ENCODE measurements at places on chromosomes 16 and 17. TPM values are rescaled to one million over a fixed set of nuclear protein-coding genes. Genes with fewer than 3 reads are reported as not detected.

DNA sequence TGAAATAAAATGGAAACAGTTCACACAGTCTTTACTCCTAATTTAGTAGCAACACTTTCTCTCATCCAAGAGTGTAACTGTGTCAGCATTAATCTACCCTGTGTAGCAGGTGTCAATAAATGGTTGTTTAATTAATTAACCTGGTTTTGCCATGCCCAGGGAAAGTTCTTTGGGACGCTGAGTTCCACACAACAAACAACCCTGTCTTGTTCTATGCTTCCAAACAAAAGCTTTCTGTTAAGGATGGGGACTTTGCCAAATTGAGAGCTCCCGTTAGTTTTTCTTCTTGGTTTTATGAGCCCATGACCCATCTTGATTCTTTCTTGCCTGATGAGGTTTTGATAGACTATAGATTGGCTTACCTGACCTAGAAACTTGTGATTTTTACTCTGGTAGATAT is 530.1 kb downstream of the KCNJ2 start:
- H3K36me3 ChIP-seq = no peaks in the 10 kb centered on the region
- no peaks in the 10 kb centered on the region for H3K27me3 ChIP-seq
- DNase-seq = no peak
- H3K27ac ChIP-seq = no peak overlapping the region

DNA sequence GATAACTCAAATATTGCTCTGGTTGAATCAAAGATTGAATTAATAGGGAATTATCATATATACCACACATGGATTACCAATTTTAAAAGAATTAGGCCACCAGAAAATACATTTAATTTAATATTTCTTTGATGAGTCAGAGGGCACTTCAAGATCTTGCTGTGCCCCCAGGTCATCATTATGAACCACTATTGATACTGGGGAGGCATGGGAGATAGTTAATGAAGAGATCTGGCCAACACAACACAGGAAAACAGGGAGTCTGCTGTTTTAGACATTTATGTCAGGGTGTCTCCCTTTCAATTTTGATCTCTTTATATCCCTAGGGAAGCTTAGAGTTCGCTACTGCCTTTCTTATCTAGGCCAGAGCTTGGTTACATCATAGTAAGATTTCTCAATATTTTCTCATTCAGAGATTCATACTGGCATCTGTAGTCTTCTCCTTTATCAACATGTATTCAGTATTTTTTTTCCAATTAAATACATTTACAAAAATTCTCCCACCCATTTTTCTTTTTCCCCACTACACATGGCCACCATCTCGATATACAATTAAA is 158.3 kb upstream of the ZFHX3 start:
- no peak for DNase-seq
- H3K27ac ChIP-seq = no peak overlapping the region
- no peaks in the 10 kb centered on the region for H3K27me3 ChIP-seq
- no peaks in the 10 kb centered on the region for H3K4me1 ChIP-seq
- no peaks in the 10 kb centered on the region for H3K36me3 ChIP-seq

DNA sequence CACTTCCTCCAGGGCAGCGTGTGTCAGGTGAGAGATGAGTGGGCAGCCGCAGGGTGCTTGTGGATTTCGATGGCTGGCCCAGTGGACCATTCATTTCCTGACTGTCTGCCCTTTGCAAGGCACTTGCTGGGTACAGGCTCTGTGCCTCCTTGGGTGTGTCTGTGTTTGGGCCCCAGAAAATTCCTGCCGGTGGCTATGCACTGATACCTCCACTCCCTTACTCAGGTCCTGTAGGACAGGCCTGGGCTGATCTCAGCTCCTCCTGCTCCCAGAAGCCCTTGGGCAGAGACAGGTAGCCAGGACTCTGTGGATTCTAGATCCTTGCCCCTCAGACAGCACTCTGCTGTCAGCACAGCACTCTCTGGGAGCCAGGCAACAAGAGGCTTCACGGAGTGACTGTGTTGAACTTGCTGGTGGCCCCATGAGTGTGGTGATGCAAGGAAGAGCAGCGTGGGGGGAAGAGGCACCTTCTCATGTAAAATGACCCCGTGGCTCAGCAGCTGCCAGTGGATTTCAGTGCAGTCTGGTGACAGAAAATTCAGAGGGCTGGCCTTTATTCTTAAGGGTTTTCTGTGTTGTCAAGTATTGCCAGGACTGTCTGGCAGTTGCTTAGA is 29.0 kb downstream of the PGS1 start:
- no peak for DNase-seq
- H3K4me1 ChIP-seq = peaks cover 56% of the 10 kb centered on the region
- no peak overlapping the region for H3K4me3 ChIP-seq

GRCh38 chr17:73718912-73719311 is 74.7 kb upstream of the SDK2 start:
- H3K4me1 ChIP-seq = peaks cover 16% of the 10 kb centered on the region
- H3K27me3 ChIP-seq = peaks cover 2% of the 10 kb centered on the region
- no peak overlapping the region for H3K27ac ChIP-seq
- no peaks in the 10 kb centered on the region for H3K36me3 ChIP-seq
- DNase-seq = no peak
- H3K4me3 ChIP-seq = no peak overlapping the region

GRCh38 chr17:45052052-45052772 is 780 bp upstream of the DCAKD start:
- H3K4me3 ChIP-seq = peak overlapping the region; percentile 83
- H3K27ac ChIP-seq = peak overlapping the region; percentile 87
- peak; percentile 55 for DNase-seq
- H3K36me3 ChIP-seq = peaks cover 10% of the 10 kb centered on the region
- H3K27me3 ChIP-seq = peaks cover 2% of the 10 kb centered on the region

DNA sequence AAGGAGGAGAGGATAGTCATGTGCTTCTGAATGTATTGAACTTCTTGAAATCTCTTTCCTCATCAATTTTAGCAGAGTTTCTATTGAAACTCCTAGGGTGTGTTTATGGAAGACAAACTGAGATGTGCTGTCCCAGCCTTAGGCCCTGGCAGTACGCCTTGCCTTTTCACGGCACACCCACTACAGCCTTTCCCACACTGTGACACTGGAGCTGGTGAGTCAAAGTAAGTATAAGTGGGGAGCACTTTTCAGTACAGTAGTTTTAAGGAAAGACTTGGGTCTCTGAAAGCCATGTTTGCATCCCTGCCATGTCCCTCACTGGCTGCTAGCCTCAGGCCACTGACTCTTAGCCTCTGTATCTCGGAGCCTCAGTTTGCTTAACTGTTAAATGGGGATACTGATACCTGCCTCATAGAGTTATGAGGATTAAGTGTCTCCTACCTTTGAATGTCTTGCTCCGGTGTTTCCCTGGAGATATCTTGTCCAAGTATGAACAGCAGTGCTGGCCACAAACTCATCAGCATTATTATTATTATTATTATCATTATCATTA is 144.7 kb upstream of the CRHR1 start:
- peaks cover 5% of the 10 kb centered on the region for H3K4me1 ChIP-seq
- peaks cover 15% of the 10 kb centered on the region for H3K36me3 ChIP-seq
- DNase-seq = no peak
- H3K27me3 ChIP-seq = no peaks in the 10 kb centered on the region
- H3K27ac ChIP-seq = no peak overlapping the region

Gene SEZ6
- not detected for total RNA-seq

Gene UBE2I
- total RNA-seq = 257 TPM

Gene PRR15L
- total RNA-seq = not detected

DNA sequence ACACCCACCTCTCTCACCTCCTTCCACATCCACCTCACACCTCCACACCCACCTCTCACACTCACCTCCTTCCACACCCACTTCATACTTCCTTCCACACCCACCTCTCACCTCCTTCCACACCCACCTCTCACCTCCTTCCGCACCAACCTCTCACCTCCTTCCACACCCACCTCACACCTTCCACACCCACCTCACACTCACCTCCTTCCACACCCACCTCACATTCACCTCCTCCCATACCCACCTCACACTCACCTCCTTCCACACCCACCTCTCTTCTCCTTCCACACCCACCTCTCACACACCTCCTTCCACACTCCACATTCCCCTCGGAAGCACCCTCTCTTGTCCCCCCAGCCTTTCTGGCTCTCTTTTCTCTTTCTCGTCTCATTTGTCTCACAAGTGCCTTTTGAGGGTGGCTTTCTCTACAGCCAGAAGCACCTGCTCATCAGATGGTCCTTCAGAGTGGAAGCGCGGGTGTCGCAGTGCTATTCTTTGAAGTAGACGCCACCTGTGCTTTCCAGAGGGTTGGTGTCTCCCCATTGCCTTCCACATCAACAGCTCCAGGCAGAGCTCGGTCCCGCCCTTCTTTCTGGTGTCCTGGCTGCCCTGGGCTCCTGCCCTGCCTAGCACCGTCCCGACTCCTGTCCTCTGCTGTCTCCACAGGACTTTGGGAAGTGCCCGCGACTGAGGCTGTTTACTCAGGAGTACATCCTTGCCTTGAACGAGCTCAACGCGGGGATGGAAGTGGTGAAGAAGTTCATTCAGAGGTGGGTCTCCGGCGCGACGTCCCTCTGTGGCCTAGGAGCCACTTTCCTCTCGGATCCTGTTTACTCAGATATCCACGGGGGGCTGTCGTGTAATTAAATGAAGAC is 109.4 kb upstream of the PLCG2 start:
- H3K27ac ChIP-seq = peak overlapping the region; percentile 80
- H3K27me3 ChIP-seq = no peaks in the 10 kb centered on the region
- DNase-seq = no peak
- no peak overlapping the region for H3K4me3 ChIP-seq

- H3K27ac ChIP-seq = no peak overlapping the region
- no peaks in the 10 kb centered on the region for H3K27me3 ChIP-seq
- no peak for DNase-seq
- no peaks in the 10 kb centered on the region for H3K36me3 ChIP-seq
Measured at GRCh38 chr16:22789281-22789945, 24.5 kb upstream of the HS3ST2 start.

GRCh38 chr17:38674014-38674748 is 576 bp downstream of the EPOP start:
- peaks cover 30% of the 10 kb centered on the region for H3K27me3 ChIP-seq
- H3K4me3 ChIP-seq = peak overlapping the region; percentile 63
- H3K27ac ChIP-seq = no peak overlapping the region
- peak; percentile 28 for DNase-seq
- peaks cover 45% of the 10 kb centered on the region for H3K4me1 ChIP-seq

DNA sequence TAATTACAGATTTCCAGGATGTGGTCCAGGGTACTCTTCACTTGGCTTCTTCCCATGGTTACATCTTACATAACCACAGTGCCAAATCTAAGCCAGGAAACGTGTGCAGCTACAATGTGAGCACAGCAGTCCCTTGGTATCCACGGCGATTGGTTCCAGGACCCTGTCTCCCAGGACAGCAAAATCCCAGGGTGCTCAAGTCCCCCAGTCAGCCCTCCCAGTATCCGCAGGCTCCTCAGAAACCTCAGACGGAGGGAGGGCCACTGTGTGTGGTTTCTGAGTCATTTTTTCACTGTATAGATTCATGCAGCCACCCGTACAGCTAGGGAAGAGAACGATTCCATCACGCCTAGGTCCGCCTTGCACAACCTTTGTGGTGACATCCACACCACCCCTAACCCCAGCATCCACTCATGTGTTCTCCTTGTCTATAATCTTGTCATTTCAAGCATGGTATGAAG is 11.1 kb upstream of the ATP2C2 start:
- H3K27ac ChIP-seq = no peak overlapping the region
- no peaks in the 10 kb centered on the region for H3K27me3 ChIP-seq
- no peak overlapping the region for H3K4me3 ChIP-seq
- no peaks in the 10 kb centered on the region for H3K36me3 ChIP-seq
- peaks cover 31% of the 10 kb centered on the region for H3K4me1 ChIP-seq

DNA sequence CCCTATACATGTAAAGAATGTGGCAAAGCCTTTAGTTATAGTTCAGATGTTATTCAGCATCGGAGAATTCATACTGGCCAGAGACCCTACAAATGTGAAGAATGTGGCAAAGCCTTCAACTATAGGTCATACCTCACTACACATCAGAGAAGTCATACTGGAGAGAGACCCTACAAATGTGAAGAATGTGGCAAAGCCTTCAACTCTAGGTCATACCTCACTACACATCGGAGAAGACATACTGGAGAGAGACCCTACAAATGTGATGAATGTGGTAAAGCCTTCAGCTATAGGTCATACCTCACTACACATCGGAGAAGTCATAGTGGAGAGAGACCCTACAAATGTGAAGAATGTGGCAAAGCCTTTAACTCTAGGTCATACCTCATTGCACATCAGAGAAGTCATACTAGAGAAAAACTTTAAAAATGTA is 42.5 kb downstream of the ZNF267 start:
- H3K4me3 ChIP-seq = no peak overlapping the region
- H3K27ac ChIP-seq = peak overlapping the region; percentile 68
- H3K36me3 ChIP-seq = peaks cover 91% of the 10 kb centered on the region
- H3K27me3 ChIP-seq = no peaks in the 10 kb centered on the region

Gene MTHFSD
- total RNA-seq = 31.8 TPM

DNA sequence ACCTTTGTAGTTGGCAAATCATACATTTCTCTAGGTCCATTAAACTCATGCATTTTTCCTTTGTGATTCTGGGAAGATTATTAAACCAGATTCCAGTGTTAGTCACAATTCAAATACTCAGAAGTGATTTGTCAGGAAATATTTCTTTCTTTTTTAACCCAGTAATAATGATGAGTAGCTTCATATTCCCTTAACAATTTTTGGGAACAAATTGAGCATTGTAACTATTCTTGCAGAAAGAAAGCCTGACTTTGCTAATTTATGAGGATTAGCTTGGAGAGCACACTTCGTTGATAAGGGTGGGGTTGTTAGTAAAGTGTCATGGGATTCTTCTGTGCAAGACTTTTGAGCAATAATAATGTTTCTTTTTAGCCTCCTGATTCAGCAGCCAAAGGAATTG is 18.7 kb upstream of the KRT24 start:
- no peak overlapping the region for H3K27ac ChIP-seq
- peaks cover 35% of the 10 kb centered on the region for H3K27me3 ChIP-seq
- H3K4me3 ChIP-seq = no peak overlapping the region
- no peak for DNase-seq
- H3K4me1 ChIP-seq = no peaks in the 10 kb centered on the region

GRCh38 chr17:12136646-12137045 is 116.0 kb downstream of the MAP2K4 start:
- no peak overlapping the region for H3K27ac ChIP-seq
- no peaks in the 10 kb centered on the region for H3K27me3 ChIP-seq

Gene TENT4B
- total RNA-seq = 19.8 TPM

- H3K27ac ChIP-seq = no peak overlapping the region
- H3K4me3 ChIP-seq = no peak overlapping the region
- peaks cover 28% of the 10 kb centered on the region for H3K36me3 ChIP-seq
- DNase-seq = no peak
Measured at GRCh38 chr17:21194226-21194625, 19.7 kb downstream of the TMEM11 start.

GRCh38 chr16:30395992-30396585 is 869 bp downstream of the ZNF48 start:
- DNase-seq = no peak
- peak overlapping the region; percentile 89 for H3K4me3 ChIP-seq
- peaks cover 19% of the 10 kb centered on the region for H3K36me3 ChIP-seq
- peaks cover 46% of the 10 kb centered on the region for H3K4me1 ChIP-seq
- H3K27me3 ChIP-seq = no peaks in the 10 kb centered on the region
